Activated T-helper 2 cell treated with anti-CD3 and anti-CD28 coated beads, Interferon-gamma antibody, Interleukin-2, Interleukin-4, amounts not matched to agents 10 μg/mL and 5 μg/mL and 100 μg/mL, durations not matched to agents 14 hours and 24 hours and 36 hours (primary cell): ENCODE measurements at places on chromosomes 2 and 18. TPM values are rescaled to one million over a fixed set of nuclear protein-coding genes. Genes with fewer than 3 reads are reported as not detected.

- DNase-seq = no peak
These were observed 724.7 kb downstream of the METTL4 start for GRCh38 chr18:1846640-1847039.

The SLC66A3 gene
- total RNA-seq = 10.0 and 10.3 TPM in 2 replicates

GRCh38 chr2:100197631-100198153 lies 55.3 kb upstream of the AFF3 start:
- DNase-seq = no peak

DNA sequence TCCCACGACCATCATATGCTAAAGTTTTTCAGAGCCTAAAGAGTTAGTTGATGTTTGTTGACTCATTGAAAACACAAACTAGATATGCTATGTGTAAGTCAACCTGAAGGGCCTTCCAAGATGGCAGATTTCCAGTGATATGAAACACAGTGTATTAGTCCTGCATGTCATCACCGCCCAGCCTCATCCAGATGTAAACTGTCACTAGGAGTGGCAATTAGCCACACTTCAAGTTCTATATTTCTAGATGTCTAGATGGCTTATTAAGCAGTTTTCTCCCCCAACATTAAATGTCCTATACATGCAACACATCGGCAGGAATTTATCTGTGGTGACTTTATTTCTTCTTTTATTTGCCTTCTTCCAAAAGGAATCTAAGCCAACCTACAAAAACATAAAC lies 444.1 kb upstream of the SMIM21 start:
- no peak for DNase-seq

DNA sequence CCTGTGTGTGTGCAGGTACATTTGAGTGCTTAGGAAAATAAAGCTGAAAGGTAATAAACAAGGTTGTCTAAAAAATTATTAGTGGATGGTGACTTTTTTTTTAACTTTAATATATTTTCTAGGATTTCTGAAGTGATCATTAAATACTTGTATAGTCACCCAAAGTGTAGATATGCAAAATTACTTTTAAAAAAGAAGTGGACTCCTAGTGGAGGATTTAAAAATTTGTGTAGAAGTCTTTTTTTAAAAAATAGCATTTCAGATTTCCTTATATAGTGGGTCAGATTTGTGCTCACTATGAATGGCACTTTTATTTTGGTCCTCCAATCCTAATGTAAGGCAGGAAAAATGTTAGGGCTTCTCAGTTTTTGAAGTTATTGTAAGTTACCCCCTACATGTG lies 3.9 kb downstream of the GORASP2 start:
- no peak for DNase-seq

GRCh38 chr2:11330457-11331142 lies 13.8 kb downstream of the ROCK2 start:
- no peak for DNase-seq

DNA sequence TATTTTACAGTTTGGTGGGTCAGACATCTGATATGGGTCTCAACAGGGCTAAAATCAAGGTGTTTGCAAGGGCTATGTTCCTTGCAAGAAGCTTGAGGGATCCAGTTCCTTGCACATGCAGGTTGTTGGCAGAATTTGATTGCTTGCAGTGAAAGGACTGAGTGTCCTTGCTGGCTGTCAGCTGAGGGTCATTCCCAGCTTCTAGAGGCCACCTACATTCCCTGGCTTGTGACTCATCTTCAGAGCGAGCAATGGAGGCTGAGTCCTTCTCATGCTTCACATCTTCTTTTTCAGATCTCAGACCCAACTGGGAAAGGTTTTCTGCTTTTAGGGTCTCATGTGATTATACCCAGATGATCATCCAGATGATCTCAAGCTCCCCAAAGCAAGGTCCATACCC lies 12.4 kb downstream of the MEX3C start:
- no peak for DNase-seq

The ZNF516 gene
- total RNA-seq = 1.2 and 1.9 TPM in 2 replicates

DNA sequence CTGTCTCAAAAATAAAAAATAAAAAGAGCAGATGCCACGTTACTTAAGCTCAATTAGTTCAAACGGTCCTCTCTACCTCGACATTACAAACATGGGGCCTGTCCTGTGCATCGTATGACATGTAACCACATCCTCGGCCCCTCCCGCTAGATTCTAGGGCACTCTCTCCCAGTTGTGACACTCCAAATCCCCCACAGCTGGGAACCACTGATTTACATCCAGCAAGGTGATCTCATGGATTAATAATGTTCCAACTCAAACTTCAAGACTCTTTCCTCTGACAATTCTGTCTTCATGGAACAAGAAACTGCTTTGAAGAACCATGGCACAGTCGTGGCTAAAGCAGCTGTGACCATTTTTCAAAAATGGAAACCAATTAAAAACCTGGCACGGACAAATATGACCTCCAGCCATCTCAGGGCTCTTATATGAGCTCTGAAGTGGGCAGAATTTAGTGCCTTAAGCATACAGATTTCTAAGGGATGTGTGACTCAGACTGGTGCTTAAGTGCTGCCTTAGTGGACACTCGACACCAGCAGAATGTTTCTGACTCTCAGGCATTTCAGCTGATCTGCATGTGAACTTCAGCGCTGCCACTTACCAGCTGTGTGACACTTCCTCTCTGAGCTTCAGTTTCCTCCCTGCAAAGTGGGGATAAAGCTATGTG lies 31.7 kb upstream of the ASAP2 start:
- DNase-seq = no peak

DNA sequence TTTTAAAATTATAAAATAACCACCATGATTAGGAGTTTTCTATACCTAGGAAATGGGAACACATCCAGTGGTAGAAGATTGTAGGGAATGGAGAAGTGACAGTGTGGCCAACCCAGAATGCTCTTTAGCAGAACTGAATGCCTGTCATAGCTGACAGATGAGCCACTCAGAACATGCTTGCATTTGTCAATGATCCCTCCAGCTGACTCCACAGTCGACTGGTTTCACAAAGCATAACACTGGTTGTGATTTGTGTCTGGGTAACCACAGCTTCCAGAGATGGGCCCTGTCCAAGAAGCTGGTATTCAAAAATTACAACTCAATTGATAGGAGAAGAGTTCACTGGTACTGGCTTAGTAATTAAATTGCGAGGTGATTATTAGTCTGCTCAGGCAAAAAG lies 9.0 kb upstream of the CTIF start:
- DNase-seq = no peak

GRCh38 chr2:231115651-231116050 lies 9.2 kb downstream of the HTR2B start:
- DNase-seq = no peak

DNA sequence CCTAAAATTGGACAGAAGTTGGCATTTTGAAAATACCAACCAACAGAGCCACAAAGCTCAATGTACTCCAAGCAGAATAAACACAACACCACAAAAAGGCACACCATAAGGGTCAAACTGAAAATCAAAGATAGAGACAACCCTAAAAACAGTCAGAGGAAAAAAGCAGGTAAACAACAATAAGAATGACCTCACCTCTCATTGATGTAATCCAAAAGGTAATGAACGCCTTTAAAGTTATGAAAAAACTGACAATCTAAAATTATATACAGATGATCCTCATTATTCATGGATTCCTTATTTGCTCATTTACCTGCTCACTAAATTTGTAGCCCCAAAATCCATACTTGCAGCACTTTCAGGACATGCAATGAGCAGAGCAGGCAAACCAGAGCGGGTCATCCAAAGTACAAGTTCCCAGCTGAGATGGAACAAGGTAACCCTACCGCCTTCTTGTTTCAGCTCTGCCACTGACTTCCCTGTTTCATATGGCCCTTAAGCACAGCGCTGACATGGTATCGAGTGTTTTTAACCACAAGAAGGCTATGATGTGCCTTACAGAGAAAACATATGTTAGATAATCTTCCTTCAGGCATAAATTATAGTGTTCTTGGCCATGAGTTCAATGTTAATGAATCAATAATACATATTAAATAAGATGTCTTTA lies 17.0 kb downstream of the RTN4 start:
- no peak for DNase-seq

DNA sequence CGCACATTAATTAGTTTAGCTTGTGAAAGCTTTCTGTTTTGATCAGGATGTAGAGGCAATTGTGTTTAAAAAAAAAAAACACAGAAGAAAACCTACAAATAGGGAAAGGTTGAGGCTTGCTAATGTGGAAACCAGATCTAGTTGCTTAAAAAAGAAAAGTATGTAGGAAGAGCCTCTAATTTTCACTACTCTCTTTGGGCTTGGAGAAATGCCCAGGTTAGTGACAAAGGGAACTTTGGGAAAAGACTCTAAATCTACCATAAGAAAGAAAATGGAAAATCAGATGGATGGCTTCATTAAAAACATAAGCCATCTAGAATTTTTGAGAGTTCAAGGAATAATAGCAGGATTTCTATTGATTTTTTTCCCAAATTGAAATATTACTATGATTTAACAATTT lies 47.3 kb upstream of the SLC38A11 start:
- DNase-seq = no peak

The KCNS3 gene
- total RNA-seq = 0.16 and 0.48 TPM in 2 replicates

The VSNL1 gene
- total RNA-seq = not detected in 2 replicates

The ACTG2 gene
- total RNA-seq = 0.14 and 0.21 TPM in 2 replicates

DNA sequence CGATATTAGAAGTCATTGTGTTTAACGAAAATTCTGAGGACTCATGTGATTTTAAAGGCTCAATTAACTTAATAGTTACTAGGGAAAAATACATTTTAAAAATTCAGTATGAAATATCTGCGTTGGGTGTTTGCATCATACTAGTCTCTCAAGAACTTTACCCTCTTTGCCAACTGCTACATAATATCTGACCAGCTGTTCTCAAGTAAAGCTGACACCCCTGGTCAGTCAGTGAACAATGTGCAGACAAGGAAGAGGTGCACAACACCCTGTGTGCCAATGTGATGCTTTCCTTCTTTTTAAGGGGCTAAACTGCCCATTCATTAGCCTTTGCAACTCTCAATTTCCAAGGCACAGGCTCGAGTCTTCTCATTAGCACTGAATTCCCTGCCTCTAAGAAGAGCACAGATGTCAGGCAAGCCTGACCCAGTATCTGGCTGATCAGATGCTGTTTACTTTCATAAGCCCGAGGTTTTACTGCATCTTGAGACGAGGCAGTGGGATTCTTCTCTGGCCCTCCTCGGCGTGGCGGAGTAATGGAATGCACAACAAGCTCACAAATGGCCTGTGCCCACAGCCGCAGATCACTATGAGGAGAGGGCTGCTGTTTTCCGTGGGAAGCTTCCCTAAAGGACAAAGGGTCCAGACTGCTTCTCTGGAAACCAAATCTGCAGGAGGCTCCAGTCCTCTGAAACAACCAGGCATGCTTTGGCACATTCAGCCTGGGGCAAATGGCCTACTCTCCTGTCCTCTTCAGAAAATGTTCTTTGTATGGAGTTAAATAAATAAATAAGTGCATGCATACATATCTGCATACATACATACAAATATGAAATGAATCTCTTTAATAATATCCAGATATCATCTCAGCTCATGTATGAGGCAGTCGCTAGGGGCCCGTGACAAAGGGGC lies 240.3 kb downstream of the ZNF521 start:
- no peak for DNase-seq

DNA sequence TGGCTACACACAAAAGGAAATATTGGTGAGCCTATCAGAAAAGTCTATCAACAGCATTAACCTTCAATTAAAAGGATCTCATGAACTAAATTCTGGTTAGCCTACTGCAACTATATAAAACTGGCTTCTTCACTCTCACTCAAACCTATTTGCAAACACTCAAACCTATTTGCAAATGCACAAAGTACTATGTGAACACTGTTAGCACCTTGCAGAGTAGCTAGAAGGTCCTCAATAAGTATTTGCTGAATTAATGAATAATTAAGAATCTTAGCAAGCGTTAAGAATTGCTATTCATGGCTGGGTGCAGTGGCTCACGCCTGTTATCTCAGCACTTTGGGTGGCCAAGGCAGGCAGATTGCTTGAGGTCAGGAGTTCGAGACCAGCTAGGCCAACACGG lies 150.3 kb downstream of the DTNB start:
- DNase-seq = no peak

DNA sequence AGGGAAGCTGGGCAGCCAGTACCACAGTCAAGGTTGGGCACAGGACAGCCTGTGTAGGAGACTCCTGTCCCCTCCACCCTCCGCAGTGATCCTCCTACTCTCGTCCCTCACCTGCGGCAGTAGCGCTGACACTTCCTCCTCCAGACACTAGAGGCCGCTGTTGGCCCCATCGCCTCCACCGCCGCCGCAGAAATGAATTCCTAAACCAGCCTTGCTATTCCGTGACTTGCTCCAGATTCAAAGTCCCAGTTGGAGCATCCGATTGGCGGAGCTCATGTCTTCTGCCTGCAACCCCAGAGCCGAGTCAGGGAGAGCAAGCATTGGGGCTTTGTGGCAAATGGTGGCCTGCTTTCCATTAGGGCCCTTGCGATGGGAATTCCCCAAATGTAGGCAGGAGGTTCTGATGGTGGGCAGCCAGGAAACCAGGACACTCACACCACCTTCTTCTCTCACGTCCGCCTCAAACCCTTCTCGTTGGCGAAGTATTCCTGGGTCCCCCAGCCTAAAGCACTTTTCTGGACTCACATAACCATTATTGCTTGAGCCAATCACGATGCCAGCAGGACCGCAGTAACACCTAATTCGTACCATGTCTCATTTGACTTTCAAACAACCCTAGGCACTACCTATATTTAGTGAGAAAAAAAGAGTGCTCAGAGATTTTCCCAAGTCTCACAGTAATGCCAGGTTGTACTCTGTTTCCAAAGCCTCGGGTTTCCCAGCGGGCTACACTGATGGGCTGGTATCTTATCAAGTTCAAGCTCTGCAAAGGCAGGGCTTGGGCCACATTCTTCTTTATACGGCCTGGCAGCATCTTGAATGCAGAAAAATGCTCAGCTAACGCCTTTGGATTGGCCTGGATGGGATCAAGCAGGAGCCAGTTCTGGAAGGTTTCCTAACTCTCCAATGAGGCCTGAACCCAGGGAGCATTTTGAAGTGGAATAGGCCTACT lies 1.2 kb upstream of the DNAJB2 start:
- peak; percentile 64 for DNase-seq

- DNase-seq = no peak
These were observed 310.6 kb downstream of the ZNF804A start for GRCh38 chr2:184908966-184909365.

GRCh38 chr18:58781627-58782194 lies 83.0 kb upstream of the ZNF532 start:
- DNase-seq = peak; percentile 46

GRCh38 chr2:15943378-15944280 lies 3.3 kb downstream of the MYCN start:
- no peak for DNase-seq

DNA sequence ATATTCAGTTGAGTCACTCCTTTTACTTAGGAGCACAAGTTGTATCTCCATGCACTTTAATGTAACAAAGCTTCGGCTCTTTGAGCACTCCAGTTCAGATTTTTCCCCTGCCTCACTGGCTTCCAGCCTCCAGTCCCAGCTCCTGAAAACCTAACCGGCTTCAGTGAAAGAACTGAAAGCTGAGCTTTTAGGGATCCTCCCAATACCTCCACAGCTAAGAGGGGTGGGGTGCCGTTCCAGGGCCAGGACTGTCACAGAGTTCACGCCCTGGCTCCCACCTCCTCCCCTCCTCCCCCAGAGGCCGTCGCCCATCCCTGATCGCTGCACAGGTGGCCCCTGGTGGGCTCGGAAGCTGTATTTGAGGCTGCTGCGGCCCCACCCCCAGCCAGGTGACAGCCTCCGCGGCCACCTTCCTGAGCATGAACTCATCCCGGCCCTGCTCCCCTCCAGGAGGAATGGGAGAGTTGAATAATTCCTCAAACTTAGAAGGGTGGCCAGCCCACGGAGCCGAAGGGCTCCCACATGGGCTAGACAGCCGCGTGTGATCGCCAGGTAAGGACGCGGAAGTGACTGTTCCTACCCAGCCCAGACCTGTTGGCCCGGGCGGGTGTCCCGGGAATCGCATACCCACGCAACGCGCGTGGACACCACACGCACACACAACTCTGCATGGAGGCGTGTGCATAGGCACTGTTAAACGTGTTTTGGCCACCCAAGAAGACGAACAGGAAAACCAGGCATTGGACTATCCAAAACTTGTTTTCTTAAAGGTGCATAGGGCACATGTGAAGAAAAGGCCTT lies 1.8 kb downstream of the MYO5B start:
- no peak for DNase-seq
